ENCODE measurements at places on chromosomes 11 and 22.

- no peak for DNase-seq
Observed at GRCh38 chr11:980438-981357, 55.0 kb downstream of the AP2A2 start.

- DNase-seq, result no peak
Observed at GRCh38 chr11:79273781-79274180, 167.0 kb downstream of the TENM4 start.

DNA sequence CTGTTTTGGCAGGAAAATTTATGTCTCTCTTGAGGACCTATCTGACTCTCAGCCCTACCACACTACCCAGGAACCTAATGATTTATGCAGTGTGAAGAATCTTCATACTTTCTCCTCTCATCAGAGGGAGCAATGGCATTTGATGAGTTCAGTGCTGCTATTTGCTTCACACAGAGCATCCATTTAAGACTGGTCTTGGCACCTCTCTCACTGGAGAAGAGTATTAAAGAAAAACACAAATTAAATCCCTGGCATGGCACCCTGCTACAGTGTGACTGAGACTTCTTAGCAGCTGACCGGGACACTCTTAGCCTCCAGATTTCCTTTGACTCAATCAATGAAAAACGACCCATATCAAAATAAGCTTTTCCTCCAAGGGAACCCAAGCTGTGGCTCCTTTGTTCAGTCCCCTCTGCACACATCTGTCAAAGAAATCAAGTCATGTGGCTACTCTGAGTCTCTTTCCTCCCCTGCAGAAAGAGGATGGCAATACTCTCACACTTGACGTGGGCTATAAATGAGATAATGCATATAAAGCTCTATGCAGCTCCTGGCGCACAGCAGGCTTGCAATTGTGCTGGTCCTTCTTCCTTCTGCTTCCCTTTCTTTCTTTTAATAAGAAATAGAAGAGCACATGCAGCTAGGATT lies 186.1 kb upstream of the E2F8 start:
- DNase-seq, result no peak

GRCh38 chr11:110691926-110692325 lies 20.3 kb downstream of the ARHGAP20 start:
- DNase-seq, result no peak

GRCh38 chr11:129223260-129223659 lies 31.1 kb upstream of the ARHGAP32 start:
- DNase-seq, result no peak

- DNase-seq, result no peak
Observed at GRCh38 chr11:125872138-125872491, 15.4 kb upstream of the HYLS1 start.

DNA sequence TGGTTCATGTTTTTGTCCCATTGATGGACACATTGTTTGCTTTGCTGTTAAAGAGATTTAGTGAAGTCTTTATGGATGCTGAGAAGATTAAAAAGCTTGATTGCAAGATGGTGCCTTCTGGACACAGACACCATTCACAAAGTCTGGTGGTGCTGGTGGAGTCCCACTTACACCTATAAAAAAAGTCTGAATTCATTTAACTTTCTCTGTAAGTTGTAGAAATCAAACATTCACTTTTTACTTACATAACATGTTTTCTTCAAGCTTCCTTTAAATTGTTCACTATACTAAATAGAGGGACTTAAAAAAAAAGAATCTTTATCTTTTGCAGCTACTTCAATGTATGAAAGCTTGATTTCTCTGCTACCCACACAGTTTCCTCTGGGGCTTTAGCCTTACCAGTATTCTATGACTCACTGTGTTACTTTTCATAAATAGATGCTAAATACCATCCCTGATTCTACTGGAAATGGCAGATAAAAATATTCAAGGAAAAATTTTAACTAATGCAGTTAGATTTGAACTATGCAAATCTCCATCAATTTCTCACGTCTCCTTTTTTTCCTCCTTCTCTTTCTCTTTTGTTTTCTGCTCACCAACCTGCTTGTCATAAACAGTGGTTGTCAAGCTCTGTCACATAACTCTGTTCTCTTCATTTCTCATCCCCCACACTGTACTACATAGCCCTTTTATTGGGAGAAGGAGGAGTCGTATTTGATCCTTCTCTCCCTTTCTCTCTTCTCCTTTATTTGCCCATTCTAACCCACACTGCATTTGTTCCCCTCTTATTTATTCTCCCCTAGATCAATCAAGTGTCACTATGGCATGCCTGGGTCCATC lies 89.7 kb downstream of the FAM76B start:
- no peak for DNase-seq

DNA sequence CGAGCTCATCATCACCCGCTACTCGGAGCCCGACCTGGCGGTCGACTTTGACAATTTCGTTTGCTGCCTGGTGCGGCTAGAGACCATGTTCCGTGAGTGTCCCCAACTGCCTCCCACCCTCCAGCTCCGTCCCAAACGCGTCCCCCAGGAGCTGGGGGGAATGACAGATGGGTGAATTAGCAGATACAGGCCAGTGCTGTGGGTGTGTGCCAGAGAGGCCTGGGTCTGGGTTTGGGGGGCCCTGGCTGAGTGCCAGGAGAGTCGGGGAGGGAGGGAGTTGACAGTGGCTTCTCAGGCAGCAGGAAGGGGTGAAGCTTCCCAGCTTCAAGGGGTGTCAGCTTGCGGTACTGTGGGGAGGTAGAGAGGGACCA lies 28.6 kb downstream of the CAPN1 start:
- no peak for DNase-seq

- DNase-seq, result no peak
Observed at GRCh38 chr11:69939551-69940245, 120.5 kb upstream of the FGF3 start.

DNA sequence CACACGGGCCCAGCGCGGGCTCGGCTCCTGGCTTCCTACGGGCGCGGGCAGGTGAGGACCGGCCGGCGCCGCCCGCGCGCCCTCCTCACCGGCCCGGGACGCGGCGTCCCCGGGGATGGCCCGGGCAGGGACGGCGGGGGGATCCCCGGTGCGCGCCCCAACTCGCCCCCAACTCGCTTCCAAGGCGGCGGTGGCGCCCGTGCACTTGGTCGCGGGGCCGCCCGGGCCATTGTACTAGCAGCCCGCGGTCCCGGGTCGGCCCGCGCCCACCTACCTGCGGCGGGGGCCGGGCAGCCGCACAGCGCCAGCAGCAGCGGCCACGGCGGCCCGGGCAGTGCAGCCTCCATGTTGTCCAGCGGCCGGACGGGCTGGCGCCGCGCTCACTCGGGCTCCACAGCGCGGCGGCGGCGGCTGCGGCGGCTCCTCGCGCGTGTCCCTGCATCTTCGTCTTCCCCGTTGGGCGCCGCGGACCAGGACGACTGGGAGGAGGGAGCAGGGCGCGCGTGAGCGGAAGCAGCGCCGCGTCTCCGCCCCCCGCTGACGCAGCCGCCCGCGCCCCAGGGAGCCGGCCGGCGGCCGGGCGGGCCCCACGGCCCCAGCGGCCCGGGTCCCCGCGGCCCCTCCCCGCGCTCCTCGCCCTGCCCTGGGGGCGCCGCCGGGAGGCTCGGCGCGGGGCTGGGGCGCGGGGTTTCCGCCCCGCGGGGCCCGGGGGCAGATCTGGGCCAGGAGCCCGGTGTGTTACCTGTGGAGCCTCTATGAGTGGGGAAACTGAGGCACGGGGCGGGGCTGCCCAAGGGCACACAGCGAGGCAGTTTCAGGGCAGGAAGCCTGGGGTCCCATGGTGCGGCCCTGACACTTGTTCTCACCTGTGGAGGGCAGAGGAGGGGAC lies 159.3 kb upstream of the GRK3 start:
- DNase-seq, result peak; percentile 48

DNA sequence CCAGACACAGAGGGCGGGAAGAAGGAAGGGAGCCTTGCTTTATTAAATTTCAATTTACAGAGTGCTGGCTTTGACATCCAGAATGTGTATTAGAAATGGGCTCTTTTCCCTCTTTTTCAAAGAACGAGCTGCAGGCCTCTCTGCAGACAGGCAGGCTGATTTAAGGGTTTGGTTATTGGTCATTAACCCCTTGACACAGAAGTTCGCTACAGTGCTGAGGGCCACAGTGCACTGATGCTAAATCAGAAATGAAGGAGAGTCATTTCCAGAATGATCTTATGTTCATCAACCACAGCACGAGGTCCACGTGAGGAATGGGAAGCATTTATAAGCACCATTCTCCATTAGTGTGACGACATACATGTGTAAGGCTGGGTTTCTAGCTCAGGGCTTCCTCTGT lies 51.8 kb downstream of the CSNK2A3 start:
- DNase-seq, result no peak

DNA sequence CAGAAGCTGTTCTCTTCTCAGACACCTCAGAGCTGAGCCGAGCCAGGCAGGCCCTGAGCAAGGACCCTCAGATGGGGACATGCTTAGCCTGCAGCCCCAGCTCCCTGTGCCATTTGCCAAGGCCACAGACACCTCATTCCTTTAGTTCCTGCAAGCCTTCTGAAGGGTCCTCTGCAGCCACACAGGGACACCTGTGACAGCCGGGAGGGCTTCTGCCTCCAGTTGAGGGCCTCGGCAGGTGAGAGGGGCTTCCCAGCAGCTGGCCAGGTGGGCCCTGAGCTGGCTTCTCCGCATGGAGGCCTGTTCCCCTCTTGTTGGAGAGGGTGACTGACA lies 18.2 kb downstream of the INCENP start:
- DNase-seq, result no peak

DNA sequence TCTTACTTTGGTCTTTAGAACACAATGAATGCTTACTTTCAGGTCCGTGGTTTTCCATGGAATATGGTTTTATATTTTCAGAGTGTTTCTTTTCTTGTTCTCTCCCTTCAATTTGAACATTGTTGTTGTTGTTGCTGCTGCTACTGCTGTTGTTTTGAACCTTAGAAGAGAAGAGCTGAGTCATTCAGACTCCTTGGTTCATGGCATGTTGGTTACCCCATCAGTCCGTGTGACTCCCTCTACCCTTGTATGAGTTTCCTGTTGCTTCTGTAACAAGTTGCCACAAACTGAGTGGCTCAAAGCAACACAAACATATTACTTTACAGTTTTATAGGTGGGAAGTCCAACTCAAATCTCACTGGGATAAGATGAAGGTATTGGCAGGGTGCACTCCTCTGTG lies 511.0 kb downstream of the INSC start:
- no peak for DNase-seq

- DNase-seq, result no peak
Observed at GRCh38 chr11:11318961-11319360, 34.1 kb downstream of the CSNK2A3 start.
